ENCODE measurements at places on chromosomes 5 and 9. TPM values are rescaled to one million over a fixed set of nuclear protein-coding genes. Genes with fewer than 3 reads are reported as not detected.

DNA sequence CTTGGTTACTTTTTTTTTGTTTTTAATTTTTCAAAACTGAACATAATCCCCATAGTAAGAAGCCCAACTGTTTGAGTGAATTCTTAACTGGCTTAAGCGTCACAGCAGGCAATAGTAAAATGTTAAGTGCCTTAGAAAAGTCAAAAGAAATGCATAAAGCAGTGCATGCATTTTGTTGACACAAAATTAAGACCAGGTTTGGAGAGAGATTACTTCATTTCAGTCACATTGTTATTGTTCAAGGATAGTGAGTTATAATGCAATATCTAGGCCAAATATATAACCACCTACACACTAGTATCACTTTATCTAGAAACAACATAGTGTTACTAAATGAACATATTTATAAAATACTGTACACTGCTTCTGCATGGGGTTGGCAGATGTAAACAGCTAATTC lies 116.9 kb upstream of the KLF9 start:
- no peak for DNase-seq

DNA sequence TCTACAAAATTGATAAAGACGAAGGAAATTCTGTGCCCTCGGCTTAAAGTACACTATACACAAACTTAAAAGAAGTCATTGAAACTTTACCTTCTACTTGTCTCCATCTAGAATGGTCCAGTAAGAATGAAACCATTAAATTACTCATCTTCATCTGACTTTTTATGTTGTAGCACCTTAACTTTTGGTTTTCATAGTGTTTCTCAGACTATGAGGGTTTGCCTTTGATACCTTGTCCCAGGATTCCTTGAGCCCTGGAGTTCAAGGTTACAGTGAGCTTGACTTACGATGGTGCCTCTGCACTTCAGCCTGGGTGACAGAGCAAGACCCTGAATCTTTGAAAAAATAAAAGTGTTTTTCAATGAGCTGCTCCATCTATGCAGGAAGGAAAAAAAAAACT lies 132.2 kb downstream of the CDC42SE2 start:
- DNase-seq: no peak

DNA sequence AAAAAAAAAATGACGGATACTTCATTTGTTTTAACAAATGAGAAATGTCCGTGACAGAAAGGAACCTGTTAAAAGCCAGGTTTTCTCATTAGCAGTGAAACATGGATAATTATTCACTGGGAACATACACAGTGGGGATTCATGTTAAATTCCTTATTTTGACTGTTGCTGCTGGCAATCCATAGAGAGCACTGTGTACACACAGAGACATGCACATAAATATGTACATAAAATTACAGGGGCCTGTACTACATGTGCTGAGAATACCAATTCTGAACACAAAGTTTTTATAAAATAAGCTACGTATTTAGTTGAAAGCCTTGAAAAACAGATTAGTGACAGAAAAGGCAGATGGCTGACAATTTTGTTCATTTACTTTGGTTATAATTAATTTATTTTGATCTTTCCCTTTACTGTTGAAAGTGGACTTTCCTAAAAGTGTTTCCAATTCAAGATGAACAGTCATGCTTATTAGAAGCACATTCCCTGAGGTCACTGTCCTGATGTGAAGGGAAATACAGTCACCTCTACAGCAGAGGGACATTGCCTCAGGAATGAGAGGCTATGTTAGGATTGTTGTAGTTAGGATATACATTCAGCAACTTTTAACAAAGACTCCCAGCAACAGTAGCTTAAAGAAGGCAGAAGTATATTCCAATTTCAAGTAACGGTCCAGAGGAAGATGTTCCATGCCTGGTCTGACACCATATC lies 166.7 kb downstream of the SAXO1 start:
- no peak for DNase-seq

GRCh38 chr9:27165068-27165467 lies 56.0 kb downstream of the TEK start:
- DNase-seq: no peak

DNA sequence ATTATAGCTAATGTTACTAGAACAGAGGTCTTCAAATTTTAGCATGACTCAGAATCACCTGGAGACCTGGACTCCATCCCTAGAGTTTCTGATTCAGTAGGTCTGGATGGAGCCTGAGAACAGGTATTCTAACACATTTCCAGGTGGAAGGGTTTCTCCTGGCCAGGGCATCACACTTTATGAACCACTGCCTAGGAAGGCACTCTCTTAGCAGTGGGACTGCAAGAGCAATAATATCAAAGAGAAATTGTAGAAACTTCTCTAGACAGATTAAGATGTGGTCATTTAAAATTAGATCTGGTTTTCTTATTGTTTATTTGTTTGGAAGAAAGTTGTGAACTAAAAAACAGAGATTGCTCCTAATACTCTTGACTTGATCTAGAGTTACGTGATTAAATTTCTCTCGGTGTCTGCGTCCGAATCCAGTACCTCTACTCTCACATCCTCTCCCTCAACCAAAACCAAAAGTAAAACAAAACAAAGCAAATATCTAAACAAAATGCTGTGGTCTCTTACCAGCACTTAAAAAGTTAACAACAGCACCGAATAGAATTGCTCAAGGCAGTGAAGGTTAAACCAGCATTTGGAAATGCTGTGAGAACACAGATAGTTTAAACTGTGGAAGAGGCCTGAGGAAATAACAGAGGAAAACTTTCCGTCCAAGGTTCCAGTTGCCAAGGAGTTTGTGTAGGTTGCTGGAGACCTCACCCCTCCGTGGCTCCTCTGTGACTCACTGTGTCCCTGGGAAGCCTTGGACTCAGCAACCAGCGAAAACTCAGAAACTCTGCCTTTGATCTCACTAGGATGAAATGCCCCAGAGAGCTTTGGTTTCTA lies 193.4 kb downstream of the ARRDC3 start:
- DNase-seq: no peak

GRCh38 chr5:67045816-67046740 lies 150.5 kb downstream of the CD180 start:
- DNase-seq: no peak

- no peak for DNase-seq
Measured at GRCh38 chr5:173753307-173754168, 134.6 kb upstream of the CPEB4 start.

- no peak for DNase-seq
Measured at GRCh38 chr9:100653643-100654334, 75.9 kb downstream of the CAVIN4 start.

- no peak for DNase-seq
Measured at GRCh38 chr5:83184534-83184933, 107.2 kb downstream of the XRCC4 start.

DYNC2I2 gene
- total RNA-seq: 10.5 TPM

FAM153A gene
- total RNA-seq: 99.4 TPM

PDCD1LG2 gene
- total RNA-seq: 0.76 TPM
